ENCODE measurements at places on chromosomes 7 and 10.
A peak's percentile ranks its signal among the peaks of the same experiment; 100 is the strongest.

DNA sequence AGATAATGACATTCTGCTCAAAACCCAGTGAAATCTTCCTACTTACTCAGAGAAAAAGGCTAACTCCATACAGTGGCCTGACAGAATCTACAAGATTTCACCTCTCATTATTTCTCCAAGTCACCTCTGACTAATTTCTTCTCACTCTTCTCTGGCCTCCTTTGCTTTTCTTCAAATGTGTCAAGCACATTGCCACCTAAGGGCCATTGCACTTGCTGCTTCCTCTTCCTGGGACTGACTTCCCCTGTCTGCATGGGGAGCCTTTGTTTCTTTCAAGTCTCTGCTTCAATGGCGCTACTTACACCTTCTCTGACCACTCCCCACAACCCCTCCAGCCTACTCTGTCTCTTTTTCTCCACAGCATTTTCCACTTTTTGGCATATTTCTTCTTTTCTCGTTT, 36.0 kb downstream of the PRTFDC1 start:
- DNase-seq: no peak

GRCh38 chr10:17239345-17240085, 11.5 kb downstream of the VIM start:
- no peak for DNase-seq

DNA sequence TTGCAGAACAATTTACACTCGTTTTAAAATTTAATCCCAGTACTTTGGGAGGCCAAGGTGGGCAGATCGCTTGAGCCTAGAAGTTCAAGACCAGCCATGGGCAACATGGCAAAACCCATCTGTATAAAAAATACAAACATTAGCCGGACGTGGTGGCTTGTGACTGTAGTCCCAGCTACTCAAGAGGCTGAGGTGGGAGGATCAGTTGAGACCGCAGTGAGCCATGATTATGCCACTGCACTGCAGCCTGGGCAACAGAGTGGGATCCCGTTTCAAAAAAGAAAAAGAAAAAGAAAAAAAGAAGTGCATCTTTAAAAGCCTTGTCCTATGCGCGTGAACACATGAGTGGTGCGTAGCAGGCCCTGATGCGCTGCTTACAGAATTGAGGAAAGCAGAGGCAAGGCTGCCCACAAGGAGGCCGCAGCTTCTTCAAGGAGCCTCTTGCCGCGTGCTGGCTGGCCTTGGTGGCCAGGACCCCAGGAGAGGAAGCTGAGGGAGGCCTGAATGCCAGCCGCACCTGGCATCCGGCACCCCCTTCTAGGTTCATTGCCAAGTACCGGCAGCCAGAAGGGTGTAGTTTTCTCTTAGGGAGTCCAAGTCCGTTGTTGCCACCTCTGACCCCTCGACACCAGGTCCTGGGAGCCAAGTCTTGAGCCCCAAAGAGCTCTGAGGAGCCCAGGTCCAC, 124.5 kb downstream of the UBE2H start:
- no peak for DNase-seq

DNA sequence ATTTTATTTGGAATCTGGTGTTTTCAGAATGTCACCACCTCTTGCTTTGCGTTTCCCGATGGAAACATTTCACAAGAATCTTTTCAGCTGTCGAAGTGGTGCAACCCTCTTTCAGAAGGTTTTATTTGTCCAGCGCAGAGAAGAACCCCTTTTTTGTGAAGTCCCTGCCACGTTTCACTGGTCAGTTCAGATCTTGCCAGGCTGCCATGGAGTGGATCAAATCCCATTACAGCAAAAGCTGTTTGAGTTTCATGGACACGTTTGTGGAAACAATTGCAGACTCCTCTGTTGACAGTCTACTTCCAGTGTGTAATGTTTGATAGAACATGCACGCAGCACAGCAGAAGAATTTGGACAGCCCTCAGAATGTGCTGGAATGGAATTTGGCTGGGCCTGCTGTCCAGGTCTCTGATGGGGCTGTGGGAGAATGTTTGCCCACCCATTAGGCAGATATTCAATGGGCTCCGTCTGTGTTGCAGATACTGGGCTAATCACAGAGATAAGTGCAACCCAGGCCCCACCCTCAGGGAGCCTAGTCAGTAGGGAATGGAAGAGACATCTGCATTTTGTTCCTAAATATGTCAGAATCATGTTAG, 143.2 kb downstream of the GRK5 start:
- no peak for DNase-seq

GRCh38 chr10:1395481-1396296, 339.5 kb downstream of the WDR37 start:
- no peak for DNase-seq

DNA sequence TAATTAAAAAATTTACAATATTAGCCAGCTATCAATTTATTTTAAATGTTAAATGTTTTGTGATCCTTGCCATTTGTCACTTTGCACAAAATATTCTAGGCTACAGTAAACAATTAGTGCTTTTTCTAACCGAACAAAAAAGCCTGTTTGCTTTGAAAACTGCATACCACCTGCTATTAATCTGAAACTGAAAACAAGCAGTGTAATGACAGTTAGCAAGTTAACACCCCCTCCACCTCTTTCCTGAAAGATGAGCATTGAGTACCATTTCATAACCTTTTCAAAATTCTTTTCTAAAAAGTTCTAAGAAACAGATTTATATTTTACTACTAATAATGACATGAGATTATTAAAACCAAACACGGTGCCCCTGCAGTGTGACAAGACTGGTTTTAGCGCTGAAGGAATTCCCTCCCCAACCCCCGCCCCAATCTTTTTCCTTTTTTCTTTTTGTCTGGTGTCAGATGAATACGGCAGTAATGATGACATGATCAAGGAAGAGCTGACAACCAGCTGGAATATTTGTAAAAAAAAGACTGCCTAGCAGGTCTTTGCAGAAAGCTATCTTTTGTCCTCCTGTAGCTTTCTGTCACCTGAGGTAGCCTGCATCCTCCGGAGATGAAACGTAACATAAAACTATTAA, 175.6 kb downstream of the CHCHD3 start:
- no peak for DNase-seq

DNA sequence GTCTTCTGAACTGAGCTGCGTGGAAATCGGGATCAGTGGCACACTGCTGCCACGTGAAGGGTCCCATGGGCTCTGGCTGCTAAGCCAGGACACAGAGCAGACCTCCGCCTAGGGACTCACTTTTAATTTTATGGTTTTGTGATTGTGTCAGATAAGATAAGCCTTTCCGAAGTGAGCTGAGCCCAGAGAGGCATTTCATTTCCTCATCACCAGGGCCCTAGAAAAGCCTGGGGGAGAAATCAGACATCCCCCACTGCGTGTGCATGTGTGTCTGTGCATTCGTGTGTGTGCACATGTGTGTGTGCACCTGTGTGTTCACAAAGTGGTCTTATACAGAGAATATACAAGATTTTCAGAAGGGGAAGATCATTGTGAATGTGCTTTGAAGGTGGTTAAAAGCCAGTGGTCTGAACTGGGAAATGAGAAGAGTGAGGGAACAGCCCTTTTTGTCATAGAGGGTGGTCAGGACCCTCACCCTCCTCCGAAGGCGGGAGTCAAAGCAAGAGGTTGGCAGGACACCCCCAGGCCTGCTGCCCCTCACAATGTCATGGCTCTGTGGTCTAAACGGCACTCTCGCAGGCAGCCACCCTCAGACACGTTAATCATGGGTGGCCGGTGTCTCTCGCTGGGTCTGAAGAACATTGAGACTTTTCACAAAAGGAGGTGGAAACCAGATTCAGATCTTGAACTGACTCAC, 176.1 kb upstream of the PFKP start:
- no peak for DNase-seq

- DNase-seq: no peak
Observed at GRCh38 chr7:127909424-127910152, 121.6 kb downstream of the LRRC4 start.

GRCh38 chr7:83072576-83073517, 89.8 kb downstream of the PCLO start:
- DNase-seq: peak; percentile 25

DNA sequence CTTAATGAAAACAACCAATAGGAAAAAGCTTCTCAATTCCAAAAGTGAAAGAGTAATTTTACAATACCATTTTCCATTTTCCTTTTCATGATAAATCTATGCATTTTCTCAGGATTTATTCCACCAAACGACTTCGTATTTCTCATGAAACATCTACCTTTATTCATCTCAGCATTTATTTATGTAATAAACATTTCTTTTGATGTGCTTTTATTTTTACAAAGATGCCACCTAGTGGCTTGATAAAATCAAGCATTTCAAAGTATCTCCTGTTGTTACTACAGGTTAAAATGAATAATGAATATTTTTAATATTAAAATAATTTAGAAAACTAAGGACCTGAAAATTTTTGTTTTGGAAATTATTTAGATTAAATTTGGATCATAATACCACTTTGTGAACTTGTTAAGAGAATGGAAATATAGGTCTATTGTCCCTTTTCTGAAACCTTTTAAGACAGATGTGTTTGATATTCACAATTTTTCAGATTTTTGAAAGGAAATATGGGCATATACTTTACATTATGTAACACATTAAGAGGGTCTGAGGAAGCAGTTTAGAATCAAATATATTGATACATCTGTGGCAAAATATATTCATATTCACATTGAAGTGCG, 2.7 kb upstream of the IQUB start:
- peak; percentile 20 for DNase-seq

DNA sequence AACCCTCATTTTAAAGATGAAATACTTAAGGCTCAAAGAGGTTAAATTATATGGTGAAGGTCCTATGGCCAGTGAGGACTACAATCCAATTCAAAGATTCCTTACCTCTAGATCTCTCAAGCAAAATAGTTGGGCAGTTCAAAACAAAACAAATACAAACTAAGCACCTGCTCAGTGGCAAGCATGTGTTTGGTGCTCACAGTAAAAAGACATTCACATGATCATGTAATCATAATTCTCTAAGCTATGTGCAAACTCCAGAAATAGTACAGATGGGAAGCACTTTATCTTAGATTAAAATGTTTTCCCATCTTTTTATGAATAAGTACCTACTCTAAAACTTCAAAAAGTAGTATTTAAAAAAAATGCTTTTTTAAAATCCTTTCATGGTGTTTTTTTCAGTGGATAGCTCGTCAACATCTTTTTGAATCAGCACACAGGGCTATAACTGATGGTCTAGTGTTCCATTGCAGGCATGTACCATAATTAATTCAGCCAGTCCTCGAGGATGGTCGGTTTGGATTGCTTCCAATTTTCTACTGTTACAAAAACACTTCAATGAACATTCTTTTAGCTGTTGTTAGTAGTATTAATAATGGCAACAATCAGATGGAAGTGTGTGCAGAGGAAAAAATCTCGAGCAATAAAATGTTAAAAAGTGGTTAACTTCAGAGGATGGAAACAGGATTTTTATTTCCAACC, 58.4 kb downstream of the CHCHD3 start:
- DNase-seq: peak; percentile 14

GRCh38 chr10:3990307-3990706, 205.3 kb upstream of the KLF6 start:
- DNase-seq: no peak

DNA sequence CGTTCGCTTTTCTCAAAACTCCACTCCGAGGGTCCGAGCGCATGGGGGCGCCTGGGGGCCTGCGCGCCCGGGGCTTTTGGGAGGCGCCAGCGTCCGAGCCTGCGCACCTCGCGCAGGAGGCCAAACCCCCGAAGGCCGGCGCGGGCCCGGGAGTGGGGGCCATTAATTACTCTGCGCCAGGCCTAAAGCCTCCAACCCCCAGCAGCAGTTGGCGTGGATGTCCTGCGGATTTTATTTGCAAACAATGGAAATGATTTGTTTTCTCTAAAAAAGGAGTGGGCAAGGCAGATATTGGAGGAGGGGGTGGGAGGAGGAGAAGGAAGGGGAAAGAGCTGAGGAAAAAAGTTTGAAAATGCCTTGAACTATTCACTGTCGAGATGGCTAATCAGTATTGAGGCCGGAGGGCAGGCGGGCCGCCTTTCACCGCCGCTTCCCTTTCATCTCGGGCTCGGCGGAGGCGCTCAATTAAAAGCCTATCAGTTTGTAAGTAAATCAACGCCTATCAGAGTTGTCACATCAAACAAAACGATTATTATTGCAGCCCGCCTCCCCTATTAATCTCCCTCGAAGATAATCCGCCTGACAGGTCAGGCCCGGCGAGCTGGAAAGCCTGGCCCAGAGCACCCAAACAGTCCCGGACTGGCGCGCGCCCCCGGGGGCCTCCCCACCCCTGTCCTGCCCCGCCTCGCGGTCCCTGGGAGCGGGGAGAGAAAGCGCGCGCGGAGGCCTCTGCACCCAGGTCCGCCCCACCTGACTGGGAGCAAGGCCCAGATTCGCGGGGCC, 3.4 kb upstream of the ZNF503 start:
- DNase-seq: no peak

GRCh38 chr10:44102726-44103255, 282.1 kb downstream of the CXCL12 start:
- no peak for DNase-seq

DNA sequence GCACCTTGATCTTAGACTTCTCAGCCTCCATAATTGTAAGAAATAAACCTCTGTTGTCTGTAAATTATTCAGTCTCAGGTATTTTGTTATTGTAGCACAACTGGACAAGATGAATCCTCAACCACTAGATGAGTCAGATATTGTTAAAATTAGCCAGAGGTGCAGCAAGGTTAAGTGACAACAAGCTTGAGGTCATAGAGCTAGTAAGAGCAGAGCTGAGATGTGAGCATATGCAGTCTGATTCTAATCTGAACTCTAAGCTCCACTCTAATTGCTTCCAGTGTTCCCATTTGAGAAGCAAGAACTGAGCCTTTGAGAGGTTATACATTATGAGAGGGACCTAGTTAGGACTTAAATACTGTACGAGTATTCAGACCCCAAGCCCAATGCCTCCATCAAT, 93.1 kb downstream of the FZD1 start:
- DNase-seq: no peak

DNA sequence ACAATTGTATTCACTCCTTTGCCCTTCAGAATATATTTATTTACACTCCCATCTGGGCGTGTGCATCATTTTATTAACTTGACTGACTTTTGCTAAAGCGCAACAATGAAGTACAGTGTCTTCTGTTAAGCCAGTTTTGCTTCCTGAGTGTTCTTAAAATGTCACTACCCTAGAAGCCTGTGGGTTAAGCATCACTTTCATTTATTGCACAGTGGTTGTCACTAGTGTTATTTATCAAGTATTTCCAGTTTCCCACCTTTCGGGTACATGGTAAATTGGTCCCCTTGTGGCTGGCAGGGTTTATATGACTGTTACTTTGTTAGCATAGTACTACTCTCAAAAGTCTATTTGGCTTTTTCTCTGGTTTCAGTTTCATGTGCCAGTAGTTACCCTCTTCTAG, 3.3 kb downstream of the HILPDA start:
- no peak for DNase-seq

Measured in NCI-H1092 treated with DMSO at 0.1 percent for 48 hours (cell line).